ENCODE measurements at places on chromosomes 5 and 9.
A peak's percentile ranks its signal among the peaks of the same experiment; 100 is the strongest.

DNA sequence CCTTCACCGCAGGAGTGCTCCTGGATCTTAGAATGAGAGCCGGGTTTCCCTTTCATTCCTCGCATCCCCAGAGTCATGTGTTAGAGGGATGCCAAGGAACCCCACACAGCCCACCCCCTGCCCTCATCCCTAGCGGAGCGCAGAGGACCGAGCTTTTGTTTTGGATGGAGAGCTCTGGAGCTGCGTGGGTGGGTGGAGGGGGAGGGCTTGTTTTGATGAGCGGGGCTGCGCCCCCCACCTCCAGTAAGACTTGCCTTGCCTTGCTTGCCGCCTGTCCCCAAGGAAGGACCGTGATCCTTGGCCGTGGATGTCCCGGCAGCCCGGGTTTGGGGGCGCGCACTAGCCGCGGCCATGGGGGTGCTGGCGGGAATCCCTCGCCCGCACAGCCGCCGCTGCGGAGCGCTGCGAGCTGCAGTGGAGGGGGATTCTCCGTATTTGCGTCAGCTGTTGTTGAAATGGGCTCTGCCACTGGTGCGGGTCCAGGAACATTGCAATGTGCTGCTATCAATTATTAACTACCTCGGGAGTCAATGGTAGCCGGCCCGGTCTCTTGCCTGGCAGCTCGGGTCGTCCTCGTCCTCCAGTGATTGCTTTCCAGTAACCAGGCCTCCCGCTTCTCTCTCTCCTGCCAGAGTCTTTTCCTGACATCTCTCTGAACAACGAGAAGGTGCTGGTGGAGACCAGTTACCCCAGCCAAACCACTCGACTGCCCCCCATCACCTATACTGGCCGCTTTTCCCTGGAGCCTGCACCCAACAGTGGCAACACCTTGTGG lies 1.0 kb downstream of the EGR1 start:
- peak; percentile 89 for DNase-seq

GRCh38 chr9:89732939-89733324 lies 128.1 kb downstream of the GADD45G start:
- no peak for DNase-seq

DNA sequence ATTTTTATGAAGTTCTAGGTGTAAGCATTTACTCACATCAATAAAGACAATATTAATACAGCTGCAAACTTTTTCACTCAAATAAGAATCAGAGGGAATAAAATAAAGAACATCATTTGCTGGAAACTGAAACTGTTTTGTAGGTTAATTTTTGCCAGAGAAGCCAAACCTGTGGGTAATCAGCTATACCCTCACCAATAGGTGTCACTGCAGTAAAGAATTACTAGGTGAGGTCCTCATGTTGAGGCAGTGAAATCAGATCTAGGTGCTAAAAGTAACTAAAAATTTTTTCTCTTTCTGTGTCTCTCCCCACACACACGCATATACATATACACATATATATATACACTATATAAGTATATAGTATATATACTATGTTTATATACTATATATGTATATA lies 1016.3 kb upstream of the SEMA6A start:
- peak; percentile 78 for DNase-seq

GRCh38 chr9:38164659-38165221 lies 95.7 kb upstream of the SHB start:
- DNase-seq, result no peak

- DNase-seq, result no peak
Measured at GRCh38 chr9:76594764-76595424, 135.9 kb downstream of the GCNT1 start.

DNA sequence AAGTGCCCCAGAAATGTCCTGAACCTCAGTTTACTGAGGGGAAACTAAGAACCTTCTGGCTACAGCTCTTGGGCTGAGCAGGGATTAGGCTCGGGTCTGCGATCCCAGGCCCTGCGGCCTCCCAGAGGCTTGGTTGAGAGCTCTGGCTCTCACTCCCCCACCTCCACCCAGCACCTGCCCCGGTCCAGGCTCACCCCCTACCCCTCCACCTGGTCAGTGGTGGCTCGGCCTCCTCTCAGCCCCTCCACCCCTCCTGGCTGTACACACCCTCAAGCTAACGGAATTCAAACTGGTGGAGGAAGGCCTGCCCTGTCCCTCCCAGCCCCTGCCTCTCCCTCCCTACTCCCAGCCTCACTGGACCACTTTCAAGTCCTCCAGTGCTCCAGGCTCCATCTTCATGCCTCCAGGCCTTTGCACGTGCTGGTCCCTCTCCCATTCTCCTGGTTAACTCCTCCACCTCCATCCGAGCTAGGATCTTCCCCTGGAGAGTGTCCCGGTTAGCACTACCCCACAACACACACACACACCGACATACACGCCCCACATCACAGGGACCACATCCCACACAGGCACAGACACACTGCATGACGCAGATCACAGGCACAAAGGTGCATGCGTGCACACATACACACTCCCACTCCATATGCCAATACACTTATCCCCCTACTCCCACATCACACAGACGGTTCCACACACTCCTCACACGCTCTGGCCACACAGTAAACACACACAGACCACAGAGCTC lies 130.9 kb downstream of the C9orf50 start:
- DNase-seq, result peak; percentile 36

- DNase-seq, result peak; percentile 84
Measured at GRCh38 chr9:82410306-82410705, 421.7 kb downstream of the SPATA31D1 start.

- no peak for DNase-seq
Measured at GRCh38 chr9:18245911-18246310, 228.0 kb upstream of the ADAMTSL1 start.

DNA sequence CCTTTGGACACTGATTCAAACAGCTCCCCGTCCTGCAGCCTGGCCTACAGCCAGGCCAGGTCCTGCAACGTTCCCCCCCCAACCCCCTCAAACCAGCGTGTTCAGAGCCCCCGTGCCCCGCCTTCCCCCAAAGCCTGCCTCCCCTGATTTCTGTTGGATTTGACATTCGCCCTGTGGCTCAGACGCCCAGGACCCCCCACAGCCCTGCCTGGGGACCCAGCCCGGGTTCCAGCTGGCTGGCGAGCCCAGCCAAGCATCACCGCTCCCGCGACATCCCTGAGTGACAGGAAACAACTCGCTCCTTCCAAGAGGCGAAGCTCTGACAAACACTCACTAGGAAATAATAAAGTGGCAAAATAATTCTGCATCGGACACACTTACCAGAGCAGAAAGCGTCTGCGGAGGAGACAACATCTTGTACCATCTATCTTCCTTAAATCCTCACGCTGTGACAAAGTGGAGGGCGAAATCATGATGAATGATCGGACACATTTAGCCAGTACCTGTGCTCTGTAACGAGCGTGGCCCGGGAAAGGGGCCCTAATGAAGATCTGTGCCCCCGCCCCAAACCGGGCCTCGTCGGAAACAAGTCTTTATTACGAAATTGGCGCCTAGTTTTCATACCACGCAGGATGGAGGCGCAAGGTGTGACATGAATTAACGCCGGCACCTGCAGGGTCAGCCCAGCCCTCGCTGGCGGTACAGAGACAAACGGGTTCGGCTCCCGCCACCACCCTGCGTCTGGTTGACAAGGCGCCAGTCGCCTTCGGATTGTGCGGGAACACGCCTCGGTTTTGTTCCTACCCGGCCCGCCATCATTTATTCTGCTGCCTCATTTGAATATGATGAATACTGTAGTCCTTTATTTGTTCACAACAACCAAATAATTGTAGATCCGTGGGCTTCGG lies 91.0 kb upstream of the MVB12B start:
- no peak for DNase-seq

- peak; percentile 96 for DNase-seq
Measured at GRCh38 chr5:141692919-141693725, 11.1 kb upstream of the ARAP3 start.

- no peak for DNase-seq
Measured at GRCh38 chr5:73392775-73393174, 55.8 kb downstream of the FOXD1 start.

DNA sequence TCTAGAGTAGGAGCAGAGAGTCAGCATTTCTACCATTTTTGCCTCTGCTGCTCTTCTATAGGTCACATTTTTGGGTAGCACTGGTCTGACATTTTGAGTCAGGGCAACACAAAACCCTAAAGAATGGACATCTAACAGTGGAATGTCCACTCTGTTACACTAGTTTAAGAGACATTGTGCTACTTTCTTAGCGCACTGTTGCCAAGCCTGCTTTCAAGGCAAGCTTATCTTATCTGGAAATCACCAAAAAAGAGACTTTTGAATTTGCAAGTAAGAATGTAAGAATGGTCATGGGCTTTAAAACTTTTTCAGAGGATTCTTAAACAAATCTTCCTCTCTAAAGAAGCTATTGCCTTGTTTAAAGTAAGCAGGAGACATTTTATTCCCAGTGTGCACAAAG lies 73.0 kb upstream of the STARD4 start:
- no peak for DNase-seq

DNA sequence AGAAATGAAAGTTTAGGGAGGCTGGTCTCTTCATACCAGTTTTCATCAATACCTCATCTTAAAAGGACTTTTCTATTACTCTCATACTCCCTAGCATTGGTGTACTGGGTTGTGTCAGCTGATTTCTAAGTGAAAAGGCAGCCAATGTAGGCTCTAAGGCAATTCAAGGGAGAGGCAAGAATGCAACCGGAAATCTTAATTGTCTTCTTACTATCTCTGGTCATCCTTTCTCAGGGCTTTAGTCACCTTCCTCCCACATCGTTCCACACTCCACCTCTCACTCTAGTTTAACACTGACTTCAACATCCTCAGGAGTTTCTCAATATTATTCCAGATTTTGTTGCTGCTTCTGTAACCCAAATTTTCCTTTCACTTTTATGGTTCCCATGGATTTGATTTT lies 281.8 kb upstream of the RFX3 start:
- no peak for DNase-seq

- DNase-seq, result no peak
Measured at GRCh38 chr5:74042559-74042958, 416.6 kb downstream of the ARHGEF28 start.

- peak; percentile 28 for DNase-seq
Measured at GRCh38 chr5:42640835-42641234, 115.8 kb upstream of the CCDC152 start.

GRCh38 chr5:5316334-5316733 lies 106.1 kb upstream of the ICE1 start:
- no peak for DNase-seq

DNA sequence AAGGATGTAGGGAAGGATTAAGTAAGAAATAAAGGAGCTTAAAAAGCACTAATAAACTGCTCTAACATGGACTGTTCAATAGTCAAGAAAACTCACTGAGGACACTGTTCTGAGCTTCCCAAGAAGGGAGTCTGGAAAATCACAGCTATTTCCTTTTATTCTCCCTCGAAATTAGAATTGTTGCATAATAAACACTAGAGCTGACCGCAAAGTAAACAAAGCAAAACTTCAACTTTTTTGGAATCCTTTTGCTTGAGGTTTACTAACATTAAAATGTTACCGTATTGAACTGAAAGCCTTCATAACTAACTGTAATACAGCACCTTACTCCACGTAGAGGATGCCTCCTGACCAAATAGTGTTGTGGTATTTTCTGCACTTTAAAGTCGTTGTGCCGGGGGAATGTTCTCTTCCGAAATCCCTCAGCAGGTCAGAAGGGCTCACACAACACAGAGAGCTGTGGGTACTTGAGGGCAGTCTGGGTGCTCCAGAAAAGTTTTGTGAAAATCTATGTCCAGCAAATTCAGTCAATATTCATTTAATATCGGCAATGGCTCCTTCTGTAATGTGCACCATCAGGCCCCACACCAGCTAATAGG lies 59.2 kb downstream of the TTLL11 start:
- no peak for DNase-seq

DNA sequence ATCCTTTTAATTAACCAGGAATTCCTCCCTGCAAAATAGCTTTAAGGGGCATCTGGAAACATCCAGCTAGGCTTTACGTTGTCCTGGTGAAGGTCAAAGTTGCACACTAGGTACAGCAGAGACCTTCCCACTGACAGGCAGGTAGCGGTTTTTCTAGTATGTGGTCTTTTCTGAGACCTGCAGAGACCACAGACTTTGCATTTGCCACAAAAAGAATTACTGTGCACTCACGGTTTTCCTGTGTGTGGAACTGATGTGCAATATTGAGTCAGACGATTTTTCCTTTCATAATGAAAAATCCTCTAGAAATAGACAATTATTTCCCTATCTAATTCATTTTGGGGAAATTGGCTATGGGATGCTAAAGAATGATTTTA lies 417.0 kb upstream of the ADAMTSL1 start:
- no peak for DNase-seq

DNA sequence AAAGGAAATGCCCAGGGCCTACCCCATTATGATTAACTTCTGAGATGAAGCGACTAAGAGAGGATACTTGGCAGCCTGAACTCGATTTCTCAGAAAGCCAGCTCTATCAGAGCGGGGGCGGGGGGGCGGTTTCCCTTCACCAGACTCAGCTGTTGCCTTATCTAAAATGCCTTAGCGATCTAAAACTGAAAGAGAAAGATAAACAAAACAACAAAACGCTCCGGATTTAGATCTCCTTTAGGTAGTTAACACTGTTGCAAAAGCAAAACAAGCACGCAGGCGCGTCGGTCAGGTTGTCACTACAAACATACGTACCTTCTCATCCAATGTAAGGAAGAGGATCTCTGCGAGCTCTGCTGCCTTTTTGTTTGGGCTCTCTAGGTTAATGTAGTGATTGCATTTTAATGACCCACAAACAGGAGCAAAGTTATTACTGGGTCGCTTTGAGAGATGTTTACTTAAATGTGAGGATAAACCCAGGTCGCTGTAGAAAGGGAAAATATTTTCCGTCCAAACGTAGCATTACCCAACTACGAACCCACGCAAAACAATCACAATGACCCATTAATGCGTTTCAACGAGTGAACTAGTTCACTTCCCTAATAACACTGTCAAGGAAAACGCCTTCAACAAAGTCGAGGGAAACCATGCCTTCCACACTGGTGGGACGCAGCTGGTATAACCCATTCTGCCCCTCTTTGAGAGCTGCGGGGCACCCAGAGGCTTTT lies 982 bp downstream of the EPB41L4A start:
- DNase-seq, result peak; percentile 70

GRCh38 chr9:13140843-13141592 lies 138.5 kb downstream of the MPDZ start:
- DNase-seq, result no peak

GRCh38 chr9:16712787-16713186 lies 157.7 kb downstream of the BNC2 start:
- no peak for DNase-seq

DNA sequence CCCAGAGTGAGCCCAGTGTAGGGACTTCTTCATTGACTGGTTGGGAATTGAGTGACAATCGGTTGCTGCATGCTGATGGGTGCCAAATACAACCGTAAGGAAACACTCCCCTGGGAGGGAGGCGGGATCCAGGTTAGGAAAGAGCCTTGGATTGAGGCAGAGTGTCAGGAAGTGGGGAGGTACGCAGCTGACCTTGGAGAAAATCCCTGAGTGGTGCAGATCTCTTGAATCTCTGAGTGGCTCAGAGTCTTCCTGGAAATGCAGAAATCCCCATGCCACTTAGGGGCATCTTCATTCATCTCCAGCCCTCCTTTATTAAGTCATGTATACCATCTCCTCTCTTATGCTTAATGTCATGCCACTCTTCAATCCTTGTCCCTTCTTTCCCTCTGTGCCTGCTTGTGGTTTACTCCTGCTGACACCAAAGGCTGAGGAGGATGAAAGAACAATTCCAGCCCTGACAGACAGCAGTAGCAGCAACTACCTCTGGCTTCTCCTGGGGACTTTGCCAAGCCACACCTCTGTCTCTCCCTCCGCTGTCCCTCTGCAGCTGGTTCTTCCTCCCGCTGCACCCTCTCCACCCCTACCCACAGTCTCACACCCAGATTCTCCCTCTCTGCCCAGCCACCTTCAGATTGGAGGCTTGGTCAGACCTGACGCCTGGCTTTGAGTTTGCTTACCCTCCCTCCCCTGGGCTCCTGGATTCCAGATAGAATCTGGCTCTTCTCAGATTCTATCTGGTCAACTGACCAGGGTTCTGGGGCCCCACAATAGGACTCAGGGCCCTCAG lies 14.1 kb upstream of the LCP2 start:
- no peak for DNase-seq
